ENCODE measurements at places on chromosomes 1 and 21. TPM values are rescaled to one million over a fixed set of nuclear protein-coding genes. Genes with fewer than 3 reads are reported as not detected.

LORICRIN gene
- not detected for total RNA-seq

DNA sequence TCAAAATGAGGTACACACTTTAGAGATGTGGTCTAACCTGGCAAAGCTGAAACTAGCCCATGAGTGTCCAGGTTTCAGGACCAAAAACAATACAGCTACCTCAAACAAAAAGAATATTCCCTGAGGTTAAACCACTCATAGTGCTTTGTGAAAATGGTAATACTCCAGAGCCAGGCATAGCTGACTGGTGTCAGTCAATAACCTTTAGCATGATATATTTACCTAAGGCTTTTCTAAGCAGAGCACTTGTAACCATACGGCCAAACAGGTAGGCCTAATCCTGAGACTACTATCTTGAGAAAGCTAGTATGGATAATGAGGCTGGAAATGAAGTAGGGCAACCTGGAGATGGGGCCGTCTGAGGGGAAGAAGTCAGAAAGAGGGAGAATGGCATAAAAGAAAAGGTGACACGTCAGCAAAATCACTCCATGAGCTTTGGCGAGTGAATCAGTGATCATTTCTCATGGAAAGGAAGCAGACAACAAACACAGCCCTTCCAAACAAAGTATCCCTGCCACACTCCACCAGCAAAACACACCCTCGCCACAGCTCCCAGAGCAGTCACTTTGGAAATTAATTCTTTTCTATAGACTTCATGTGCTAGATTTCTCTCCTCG is 1.7 kb upstream of the LRRC52 start:
- DNase-seq = no peak

DNA sequence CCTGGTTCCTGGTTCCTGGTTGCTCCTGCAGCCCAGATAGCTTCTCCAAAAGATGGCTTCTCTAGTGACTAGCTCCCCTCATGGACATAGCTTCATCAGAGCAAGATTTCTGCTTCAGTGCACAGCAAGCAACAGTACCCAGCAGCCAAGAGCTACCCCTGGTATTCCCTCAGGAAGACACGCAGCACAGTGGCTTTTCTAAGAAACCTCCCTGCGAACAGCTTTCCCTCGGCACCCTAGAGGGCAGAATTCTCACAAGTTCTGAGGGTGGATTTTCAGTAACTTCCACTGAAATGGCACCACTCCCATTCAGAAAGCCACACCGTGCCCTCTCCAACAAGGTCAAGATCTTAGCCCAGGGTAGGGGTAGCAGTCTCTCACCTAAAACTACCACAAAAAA is 128.2 kb downstream of the EIF4G3 start:
- DNase-seq = no peak

GRCh38 chr1:116491700-116492357 is 79.0 kb downstream of the CD58 start:
- DNase-seq = no peak

DNA sequence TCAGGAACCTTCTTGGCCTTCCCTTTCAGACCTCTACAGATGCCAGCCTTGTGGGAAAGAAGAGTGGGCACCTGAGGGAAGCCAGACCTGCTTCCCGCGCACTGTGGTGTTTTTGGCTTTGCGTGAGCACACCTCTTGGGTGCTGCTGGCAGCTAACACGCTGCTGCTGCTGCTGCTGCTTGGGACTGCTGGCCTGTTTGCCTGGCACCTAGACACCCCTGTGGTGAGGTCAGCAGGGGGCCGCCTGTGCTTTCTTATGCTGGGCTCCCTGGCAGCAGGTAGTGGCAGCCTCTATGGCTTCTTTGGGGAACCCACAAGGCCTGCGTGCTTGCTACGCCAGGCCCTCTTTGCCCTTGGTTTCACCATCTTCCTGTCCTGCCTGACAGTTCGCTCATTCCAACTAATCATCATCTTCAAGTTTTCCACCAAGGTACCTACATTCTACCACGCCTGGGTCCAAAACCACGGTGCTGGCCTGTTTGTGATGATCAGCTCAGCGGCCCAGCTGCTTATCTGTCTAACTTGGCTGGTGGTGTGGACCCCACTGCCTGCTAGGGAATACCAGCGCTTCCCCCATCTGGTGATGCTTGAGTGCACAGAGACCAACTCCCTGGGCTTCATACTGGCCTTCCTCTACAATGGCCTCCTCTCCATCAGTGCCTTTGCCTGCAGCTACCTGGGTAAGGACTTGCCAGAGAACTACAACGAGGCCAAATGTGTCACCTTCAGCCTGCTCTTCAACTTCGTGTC is 995 bp upstream of the ZBTB48 start:
- no peak for DNase-seq

All from breast epithelium (tissue), 4 donors.